ENCODE measurements at places on chromosomes 1 and 21.
A peak's percentile ranks its signal among the peaks of the same experiment; 100 is the strongest.

GRCh38 chr1:168468822-168469221 lies 75.0 kb downstream of the XCL2 start:
- no peak for DNase-seq

DNA sequence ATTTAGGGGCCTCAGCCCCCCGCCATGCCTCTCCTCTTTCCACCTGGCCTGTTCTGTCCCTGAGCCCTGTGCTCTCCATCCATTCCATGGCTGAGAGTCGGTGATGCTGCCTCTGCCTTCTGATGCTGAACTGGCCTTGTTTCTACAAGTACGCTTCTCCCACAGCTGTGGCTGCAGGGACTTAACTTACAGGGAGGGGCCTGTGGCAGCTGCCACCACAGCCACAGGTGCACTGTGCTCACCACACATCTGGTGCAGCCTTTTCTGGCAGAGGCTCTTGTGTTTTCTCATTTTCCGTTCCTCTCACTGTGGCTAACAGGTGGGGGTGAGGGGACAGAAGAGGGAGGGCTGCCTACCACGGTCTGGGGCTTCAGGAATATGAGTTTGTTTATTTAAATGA lies 4.2 kb downstream of the FMO1 start:
- DNase-seq, result peak; percentile 43

DNA sequence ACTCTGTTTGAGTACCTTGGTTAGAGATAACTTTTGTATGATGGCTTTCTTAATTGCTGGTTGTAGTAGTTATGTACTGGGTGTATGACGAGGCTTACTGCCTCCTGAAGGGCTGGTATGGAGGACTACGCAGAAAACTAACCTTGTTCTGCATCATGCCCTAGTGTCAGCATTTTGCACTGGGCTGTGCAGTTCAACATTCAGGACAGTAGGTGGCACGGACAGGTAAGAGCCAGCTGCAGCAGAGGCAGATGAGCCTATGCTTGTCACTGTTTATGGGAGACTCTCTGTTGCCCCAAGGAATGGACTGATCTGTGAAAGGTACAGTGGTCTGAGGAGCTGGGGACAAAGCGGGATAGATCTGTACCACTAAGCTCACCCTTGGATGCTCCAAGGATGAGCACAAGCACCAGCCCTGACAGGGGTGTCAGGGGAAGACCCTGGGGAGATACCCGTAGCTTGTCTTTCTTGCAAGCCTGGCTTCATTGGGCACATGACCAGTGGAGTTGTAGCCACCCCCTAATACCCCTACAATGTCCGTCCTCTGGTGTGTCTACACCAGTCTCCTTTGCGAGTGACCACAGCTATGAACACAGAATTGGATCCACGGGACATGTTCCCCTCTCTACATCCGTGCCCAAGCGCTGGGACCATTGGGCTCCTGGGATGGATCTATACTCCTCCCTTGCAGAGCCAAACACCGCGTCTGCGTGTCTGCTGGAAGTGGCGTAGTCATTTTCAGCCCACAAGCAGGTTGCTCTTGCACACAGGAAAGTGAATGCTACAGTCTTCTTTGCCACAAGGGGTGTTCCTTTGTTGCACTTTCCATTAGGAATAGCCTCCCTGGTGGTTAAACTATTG lies 51.1 kb upstream of the CFHR3 start:
- peak; percentile 77 for DNase-seq

- DNase-seq, result no peak
Observed at GRCh38 chr1:13597166-13597565, 13.5 kb downstream of the PDPN start.

- DNase-seq, result no peak
Observed at GRCh38 chr1:160309571-160309970, 24.6 kb upstream of the PEX19 start.

DNA sequence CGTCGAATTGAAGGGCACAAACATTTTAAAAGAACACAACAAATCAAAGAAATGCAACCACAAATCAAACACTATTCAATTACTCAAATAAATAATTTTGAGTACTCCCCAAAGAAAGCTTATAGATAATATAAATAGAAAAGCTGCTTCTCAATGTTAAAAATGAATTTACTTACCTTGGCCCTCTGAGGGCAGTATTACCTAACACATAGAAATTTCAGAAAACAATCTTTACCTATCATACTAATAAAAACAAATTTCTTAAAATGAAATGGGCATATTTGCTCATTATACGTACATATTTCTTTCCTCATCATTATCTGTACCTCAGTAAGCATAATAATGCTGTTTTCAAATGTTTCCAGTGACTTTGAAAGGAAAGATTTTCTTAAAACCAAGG lies 141.8 kb downstream of the AKT3 start:
- no peak for DNase-seq

DNA sequence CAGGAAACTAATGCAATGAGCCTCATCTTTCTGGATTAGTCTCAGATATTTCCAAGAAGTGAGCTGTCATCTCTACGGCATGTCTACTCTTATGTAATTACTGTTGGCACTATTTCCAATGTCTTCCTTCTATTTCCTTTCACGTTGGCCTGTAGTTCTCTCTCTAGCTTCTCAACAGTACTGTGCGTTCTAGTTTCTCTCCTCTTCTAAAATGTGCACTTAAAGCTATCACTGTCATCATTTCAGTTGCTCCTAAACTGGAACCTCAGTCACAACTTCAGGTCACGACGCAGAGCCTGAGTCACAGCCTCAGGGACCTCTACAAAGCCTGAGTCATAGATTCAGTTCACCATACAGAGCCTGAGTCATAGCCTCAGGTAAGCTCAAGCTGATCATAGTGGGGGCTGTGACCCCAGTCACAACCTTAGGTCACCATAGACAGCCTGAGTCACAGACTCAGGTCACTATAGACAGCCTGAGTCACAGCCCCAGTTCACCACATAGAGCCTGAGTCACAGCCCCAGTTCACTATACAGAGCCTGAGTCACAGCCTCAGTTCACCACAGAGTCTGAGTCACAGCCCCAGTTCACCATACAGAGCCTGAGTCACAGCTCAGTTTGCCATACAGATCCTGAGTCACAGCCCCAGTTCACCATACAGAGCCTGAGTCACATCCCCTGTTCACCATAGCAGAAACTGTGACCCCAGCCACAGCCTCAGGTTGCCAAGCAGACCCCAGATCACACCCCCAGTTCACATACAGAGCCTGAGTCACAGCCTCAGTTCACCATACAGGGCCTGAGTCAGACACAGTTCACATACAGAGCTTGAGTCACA lies 13.0 kb downstream of the WNT9A start:
- DNase-seq, result no peak

- DNase-seq, result no peak
Observed at GRCh38 chr1:47403321-47403910, 12.7 kb upstream of the FOXE3 start.

DNA sequence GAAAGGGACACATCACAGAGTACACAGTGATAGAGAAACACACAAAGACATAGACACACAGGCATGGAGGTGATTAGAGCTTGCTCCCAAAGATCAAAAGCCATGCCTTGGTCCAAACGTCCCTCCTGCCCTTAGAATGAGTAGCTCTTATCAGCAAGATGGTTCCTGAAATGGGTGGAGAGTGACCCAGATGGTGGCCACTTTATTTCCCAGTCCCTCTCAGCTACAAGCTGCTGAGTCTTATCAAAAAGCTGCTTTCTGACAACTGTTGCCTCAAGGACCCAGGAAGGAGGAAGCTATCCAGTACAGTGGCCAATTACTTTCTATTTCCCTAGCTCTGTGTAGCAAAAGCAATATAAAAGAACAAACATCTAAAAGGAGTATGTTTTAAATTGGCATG lies 7.7 kb upstream of the CLCA1 start:
- no peak for DNase-seq

- DNase-seq, result no peak
Observed at GRCh38 chr1:87556326-87556725, 227.6 kb downstream of the LMO4 start.

DNA sequence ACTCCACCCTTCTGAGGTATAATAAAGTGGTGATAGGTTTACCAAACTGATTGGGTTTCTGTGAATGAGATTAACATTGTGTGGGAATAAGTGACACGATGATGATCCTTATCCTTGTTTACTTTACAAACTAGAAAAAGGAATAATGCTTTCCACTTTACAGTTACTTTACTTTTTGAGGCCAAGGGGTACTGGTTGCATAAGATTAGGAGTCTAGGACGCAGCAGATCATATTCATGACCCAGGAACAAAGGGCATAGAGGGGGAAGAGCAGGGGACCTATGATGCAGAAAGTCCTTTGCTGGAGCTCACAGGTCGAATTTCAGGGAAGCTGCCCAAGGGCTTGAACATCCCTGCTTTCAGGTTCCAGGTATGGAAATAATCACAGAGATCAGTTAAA lies 20.4 kb downstream of the FGGY start:
- DNase-seq, result no peak

GRCh38 chr1:231040800-231041718 lies 1.0 kb upstream of the FAM89A start:
- peak; percentile 38 for DNase-seq

- DNase-seq, result no peak
Observed at GRCh38 chr1:68178821-68179490, 53.4 kb downstream of the WLS start.

GRCh38 chr1:50098591-50099021 lies 10.1 kb upstream of the ELAVL4 start:
- no peak for DNase-seq

GRCh38 chr1:245512980-245513578 lies 358.3 kb downstream of the KIF26B start:
- peak; percentile 44 for DNase-seq

- DNase-seq, result no peak
Observed at GRCh38 chr1:90561103-90561783, 155.9 kb downstream of the BARHL2 start.

- DNase-seq, result no peak
Observed at GRCh38 chr1:1482856-1483255, 11.3 kb downstream of the ATAD3B start.

DNA sequence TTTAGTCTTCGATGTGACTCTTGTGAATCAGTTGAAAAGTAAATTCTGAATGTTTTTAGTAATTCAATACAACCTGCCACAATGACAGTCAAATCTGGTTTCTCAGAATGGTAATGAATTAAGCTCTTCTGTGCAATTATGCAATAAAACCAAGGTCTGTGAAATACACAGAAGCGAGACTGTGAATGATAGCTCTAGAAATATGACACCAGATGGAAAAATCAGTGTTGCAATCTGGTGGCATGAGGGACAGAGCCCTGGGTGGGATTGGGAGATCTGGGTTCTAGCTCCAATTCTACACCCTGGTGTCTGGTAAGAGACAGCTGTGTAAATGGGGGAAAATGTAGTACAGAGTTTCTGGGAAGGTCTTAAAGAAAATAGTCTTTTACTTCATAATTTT lies 586.4 kb upstream of the ZRANB2 start:
- DNase-seq, result no peak

GRCh38 chr1:52055066-52055865 lies at the start of gene TXNDC12:
Gene TXNDC12, minus strand, starts transcription at chr1:52055191. Its CDS starts 95 bp downstream, at chr1:52055096.
- DNase-seq, result peak; percentile 89

- DNase-seq, result no peak
Observed at GRCh38 chr1:245690156-245690690, 535.4 kb downstream of the KIF26B start.

DNA sequence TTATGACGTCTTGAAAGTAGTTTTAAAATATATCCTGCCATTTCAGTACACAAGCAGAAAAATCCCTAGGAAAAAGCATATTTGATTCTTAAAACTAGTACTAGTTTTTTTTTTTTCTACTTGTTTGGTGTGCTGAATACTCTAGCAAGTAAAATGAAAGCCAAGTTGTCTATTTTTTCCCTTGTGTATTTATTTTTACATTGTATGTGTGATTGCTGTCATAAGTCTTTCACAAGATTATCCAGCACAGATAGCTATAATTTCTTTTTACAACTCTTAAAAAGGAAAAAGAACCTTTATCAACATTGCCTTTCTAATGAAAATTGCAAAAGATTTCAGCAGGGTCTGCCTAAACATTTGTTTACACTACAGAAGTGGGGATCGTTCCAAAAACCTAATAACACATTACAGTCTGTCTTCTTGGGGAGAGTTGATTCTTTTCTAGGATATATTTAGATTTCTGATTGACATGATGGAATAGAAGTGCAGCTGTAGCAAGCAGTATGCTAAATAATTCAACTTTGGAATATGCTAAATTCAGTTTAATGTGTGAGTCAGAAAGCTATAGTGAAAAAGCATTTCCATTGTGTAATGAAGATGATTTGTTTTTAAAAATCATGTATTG lies 2.5 kb downstream of the DR1 start:
- DNase-seq, result no peak

GRCh38 chr1:171754353-171754705 lies 12.5 kb upstream of the VAMP4 start:
- no peak for DNase-seq

DNA sequence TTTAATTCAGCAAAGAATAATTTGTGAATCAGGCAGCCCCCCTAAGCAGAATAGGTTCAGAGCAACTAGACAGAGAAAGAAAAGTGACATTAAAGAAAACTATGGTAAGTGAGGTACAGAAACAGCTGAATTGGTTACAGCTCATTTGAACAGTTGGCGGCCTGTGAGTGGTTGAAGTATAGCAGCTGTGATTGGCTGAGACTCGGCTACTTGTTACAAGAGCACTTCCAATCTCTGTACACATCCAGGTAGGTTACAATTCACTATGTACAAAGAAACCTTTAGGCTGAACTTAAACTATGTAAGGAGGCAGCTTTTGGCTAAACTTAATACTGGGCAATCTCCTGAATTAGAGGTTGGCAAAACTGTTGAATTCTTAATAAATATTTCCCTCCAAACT lies 171.1 kb upstream of the LHX8 start:
- DNase-seq, result no peak

GRCh38 chr1:153120945-153121344 lies 7.6 kb upstream of the SPRR2F start:
- DNase-seq, result no peak

- DNase-seq, result no peak
Observed at GRCh38 chr1:41046347-41046775, 24.8 kb upstream of the SLFNL1 start.

DNA sequence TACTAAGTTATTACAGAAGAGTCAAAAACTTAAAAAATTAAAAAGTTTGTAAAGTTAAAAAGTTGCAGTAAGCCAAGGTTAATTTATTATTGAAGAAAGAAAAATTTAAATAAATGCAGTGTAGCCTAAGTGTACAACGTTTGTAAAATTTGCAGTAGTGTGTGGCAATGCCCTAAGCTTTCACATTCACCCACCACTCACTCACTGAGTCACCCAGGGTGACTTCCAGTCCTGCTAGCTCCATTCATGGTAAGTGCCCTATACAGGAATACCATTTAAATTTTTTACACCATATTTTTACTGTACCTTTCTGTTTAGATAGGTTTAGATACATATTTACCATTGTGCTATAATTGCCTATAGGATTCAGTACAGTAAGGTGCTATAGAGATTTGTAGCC lies 88.6 kb downstream of the CTH start:
- no peak for DNase-seq

- DNase-seq, result no peak
Observed at GRCh38 chr1:179816196-179816960, 61.2 kb downstream of the TOR1AIP2 start.

GRCh38 chr1:226310637-226311195 lies 1.8 kb upstream of the LIN9 start:
- DNase-seq, result peak; percentile 13

- no peak for DNase-seq
Observed at GRCh38 chr1:97378596-97378995, 542.2 kb downstream of the DPYD start.
